ENCODE measurements at places on chromosomes 11 and 22.
A peak's percentile ranks its signal among the peaks of the same experiment; 100 is the strongest.

- DNase-seq, result no peak
Observed at GRCh38 chr11:9008011-9008550, 4.3 kb upstream of the NRIP3 start.

DNA sequence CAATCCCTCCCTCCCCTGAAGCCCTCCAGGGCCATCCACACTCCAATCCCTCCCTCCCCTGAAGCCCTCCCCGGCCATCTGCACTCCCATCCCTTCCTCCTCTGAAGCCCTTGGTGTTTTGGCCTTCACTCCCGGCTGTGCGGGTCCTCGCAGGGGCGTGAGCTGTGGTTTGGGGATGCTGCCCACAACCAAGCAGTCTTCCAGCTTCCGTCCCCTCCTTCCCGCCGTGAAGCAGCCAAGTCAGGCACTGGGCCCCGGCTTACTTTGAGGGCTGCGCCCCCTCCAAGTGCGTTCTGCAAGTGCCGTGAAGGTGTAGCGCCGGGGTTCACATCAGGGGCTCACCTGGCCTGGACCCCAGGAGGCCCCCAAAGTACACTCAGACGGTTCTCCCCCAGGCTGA is 335.9 kb downstream of the BRD1 start:
- no peak for DNase-seq

GRCh38 chr11:34514597-34514996 is 1.0 kb upstream of the ELF5 start:
- DNase-seq, result no peak

- DNase-seq, result peak; percentile 83
Observed at GRCh38 chr22:31080848-31081649, at the start of gene SMTN. Gene SMTN, plus strand, starts transcription at chr22:31081318. Its CDS starts 1,941 bp downstream, at chr22:31083259.

- no peak for DNase-seq
Observed at GRCh38 chr11:120523196-120523595, 11.6 kb downstream of the GRIK4 start.

GRCh38 chr11:25758145-25758661 is 573.7 kb upstream of the ANO3 start:
- no peak for DNase-seq

- no peak for DNase-seq
Observed at GRCh38 chr11:9710223-9710622, 46.3 kb downstream of the SWAP70 start.

DNA sequence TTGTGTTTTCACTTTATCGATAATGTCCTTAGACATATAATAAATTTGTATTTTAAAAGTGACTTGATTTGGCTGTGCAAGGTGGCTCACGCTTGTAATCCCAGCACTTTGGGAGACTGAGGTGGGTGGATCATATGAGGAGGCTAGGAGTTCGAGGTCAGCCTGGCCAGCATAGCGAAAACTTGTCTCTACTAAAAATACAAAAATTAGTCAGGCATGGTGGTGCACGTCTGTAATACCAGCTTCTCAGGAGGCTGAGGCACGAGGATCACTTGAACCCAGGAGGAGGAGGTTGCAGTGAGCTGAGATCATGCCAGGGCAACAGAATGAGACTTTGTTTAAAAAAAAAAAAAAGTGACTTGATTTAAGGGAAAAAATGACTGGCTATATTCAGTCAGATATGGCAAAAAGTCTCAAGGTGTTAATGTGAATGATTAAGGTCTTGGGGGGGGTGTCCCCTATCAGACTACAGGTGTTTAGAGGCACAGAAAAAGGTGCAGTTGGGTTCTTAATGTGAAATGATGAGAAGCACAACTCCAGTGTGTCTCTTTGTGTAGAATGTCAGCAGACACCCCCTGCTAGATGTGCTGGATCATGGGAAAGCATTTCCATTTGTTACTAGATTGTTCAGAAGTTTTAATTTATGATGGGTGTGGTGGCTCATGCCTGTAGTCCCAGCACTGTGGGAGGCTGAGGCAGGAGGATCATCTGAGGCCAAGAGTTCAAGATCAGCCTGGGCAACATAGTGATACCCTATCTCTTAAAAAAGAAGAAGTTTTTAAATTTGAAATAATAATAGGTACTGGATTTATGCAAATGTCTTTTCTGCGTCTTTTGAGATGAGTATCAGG is 17.0 kb downstream of the NEAT1 start:
- DNase-seq, result no peak

GRCh38 chr11:71433648-71434450 is 14.3 kb downstream of the DHCR7 start:
- no peak for DNase-seq

DNA sequence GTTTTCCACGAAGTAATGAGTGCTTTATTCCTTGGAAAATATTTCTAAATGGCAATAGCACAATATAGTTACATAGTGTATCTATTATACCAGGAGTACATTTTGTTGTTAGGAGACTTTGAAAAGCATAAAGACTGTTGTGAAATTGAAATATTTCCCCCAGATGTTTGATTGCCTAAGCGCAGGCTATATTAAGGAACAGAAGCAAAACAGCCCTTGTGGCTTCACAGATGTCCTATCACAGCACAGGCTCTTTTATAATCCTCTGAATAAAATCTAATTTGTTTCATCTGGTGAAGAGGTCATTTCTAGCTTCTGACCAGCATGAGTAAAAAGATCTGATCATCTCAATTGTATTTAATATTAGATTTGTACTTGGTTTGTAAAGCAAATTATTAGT is 48.2 kb downstream of the BSX start:
- DNase-seq, result no peak

DNA sequence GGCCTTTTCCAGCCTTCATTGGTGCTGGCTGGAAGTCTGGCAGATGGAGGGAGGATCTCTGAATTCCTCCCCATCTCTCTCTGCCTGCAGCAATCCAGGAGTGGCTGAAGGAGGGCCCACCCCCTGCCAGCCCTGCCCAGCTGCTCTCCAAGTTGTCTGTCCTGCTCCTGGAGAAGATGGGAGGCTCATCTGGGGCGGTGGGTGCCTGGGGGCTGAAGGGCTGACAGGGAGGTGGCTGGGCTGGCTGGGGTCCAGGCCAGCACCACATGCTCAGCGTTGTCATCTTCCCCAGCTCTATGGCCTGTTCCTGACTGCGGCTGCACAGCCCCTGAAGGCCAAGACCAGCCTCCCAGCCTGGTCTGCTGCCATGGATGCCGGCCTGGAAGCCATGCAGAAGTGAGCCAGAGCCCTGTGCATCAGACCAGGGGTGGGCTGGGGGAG is 12.2 kb downstream of the TKFC start:
- DNase-seq, result no peak

DNA sequence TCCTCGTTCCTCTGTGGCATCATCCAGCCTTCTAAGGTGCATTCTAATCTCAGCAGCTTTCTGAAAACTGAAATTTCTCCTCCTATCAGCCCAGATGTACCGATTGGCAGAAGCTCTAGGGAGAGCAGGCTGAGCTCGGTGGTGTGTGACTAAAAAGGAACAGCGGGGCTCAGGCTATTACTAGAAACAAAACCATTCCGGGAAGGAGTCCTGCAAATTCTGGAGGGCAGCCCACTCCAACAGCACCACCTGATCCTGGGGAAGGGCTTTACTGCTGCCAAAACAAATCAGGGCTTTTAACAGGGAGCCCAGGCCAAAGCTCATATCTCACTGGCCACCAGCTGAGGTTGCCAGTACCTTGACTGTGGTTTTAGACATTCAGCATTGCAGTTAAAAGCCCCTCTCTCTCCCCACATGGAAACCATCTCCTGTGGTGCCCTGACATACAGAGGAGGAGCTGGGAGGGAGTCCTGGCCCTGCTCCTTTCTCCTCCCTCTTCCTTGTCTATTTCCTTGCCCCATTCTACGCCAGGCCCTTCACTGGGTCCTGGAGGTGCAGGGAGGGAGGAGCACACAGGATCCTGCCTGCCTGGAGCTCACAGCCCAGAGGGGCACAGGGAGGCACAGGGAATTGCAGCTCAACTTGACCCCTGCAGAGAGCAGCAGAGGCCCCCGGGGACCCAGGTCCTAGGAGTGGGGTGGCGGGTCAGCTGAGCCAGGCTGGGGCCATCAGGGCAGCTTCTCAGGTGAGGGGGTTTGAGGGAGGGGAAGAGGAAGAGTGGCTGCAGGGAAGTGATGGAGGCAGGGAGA is 889 bp downstream of the PLAAT4 start:
- no peak for DNase-seq

DNA sequence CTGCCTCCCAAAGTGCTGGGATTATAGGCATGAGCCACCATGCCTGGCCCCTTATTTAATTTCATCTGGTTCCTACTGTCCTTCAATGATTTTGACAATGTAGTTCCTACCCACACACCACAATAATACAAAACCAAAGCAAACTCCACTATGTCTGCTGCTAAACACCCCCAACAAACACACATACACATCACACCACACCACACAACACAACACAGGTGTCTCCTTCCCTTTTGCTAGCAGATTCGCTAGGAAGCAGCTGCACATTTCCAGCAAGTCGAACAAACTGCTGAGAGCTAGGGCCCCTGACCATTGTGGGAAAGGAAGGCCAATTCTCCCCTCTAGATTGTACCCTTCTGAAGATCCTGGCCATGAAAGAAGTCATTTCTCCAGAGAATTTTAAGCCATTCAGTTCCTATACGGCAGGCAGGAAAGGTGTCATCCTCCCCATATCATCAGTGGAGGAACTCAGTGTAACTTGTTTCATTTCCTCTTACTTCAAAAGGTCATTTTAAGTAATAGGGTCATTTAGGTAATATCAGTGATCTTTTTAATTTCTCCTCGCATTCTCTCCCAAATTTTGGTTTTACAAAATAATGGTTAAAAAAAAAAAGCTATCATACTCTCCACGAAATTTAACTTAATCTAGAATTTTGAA is 18.5 kb downstream of the NUMA1 start:
- no peak for DNase-seq

- no peak for DNase-seq
Observed at GRCh38 chr11:113593698-113594308, 112.3 kb downstream of the TMPRSS5 start.

- DNase-seq, result no peak
Observed at GRCh38 chr11:97231231-97231630, 841.4 kb downstream of the JRKL start.

- no peak for DNase-seq
Observed at GRCh38 chr11:129163714-129164164, 28.4 kb downstream of the ARHGAP32 start.

DNA sequence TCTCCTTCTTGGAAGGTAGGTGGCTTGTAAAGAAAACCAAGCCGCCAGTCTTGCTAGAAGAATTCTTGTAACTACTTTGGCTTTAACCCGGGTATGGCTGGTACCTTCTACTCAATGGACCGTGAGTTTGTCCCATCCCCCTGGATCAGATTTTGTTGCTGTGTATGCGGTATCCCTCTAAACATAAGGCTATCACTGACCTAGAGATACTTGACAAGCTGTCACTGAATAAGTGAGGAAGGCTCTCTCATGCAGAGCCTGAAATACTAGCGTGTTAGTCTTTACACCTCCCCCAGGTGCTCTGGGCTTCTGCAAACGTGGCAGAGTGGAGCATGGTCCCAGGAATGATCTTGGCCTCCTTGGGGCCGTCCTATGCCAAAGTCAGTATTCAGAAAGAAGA is 34.5 kb downstream of the GLB1L2 start:
- DNase-seq, result no peak

DNA sequence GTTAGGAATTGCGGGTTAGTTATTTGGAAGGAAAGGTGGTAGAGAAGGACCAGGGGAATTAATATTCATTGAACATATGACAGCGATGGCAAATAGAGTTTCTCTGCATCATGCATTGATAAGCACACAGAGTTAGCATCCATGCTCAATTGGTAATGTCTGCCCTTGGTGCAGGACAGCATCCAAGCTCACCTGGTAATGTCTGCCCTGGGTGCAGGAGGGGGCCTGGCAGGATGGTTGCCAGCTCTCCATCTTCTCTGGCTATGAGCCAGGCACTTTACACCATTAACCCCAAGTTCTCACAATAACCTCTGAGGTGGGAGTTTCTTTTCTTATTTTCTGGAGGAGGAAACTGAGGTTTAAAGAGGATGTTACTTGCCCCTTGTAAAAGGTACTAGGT is 50.4 kb upstream of the RBFOX2 start:
- DNase-seq, result no peak

DNA sequence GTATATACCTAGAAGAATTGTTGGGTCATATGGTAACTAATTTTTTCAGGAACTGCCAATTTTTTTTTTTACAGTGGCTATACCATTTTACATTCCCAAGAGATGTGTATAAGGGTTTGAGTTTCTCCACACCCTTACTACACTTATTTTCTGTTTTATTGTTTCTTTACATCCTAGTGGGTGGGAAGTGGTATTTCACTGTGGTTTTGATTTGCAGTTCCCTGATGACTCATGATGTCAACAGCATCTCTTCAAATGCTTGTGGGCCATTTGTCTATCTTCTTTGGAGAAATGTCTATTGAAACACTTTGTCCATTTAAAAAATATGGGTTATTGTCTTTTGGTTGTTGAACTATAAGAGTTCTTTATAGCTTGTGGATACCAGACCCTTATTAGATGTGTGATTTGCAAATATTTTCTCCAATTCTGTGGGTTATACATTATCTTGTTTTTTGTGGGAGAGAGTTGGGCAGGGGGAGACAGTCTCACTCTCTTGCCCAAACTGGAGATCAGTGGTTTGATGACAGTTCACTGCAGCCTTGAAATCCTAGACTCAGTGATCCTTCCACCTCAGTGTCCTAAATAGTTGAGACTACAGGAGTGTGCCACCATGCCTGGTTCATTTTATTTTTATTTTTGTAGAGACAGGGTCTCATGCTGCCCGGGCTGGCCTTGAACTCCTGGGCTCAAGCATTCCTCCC is 30.3 kb upstream of the PISD start:
- DNase-seq, result no peak

- DNase-seq, result no peak
Observed at GRCh38 chr22:46041642-46042041, 64.7 kb upstream of the WNT7B start.

All from activated naive CD4-positive, alpha-beta T cell (primary cell).